A549 treated with Hydrocortisone at 1 μM for 4 hours (cell line): ENCODE measurements at places on chromosomes 2 and 18. TPM values are rescaled to one million over a fixed set of nuclear protein-coding genes. Genes with fewer than 3 reads are reported as not detected.

Gene LIMS1
- total RNA-seq: 42.9 to 67.5 TPM (median 60.8 TPM) in 5 replicates

Gene CNGA3
- 0.05 TPM in 1 of 5 replicates, not detected in the others for total RNA-seq

Gene CENPA
- total RNA-seq: 40.8 to 52.2 TPM (median 51.5 TPM) in 5 replicates

Gene ALPP
- total RNA-seq: 9.3 to 13.2 TPM (median 12.1 TPM) in 5 replicates

Gene DLGAP1
- 0.02 to 0.12 TPM (median 0.07 TPM) in 3 of 5 replicates, not detected in the others for total RNA-seq

Gene ZNF516
- total RNA-seq: 3.9 to 4.9 TPM (median 4.1 TPM) in 5 replicates

Gene IL36G
- total RNA-seq: not detected in 5 replicates

Gene TRIP12
- total RNA-seq: 72.8 to 137 TPM (median 89.5 TPM) in 5 replicates

Gene ANKRD62
- total RNA-seq: not detected in 5 replicates

Gene FER1L5
- total RNA-seq: 0.03 TPM in 1 of 5 replicates, not detected in the others

Gene RFTN2
- total RNA-seq: 0.02 TPM in 1 of 5 replicates, not detected in the others

Gene NTSR2
- 0.05 to 0.09 TPM in 2 of 5 replicates, not detected in the others for total RNA-seq

Gene SH3BP4
- total RNA-seq: 35.2 to 40.7 TPM (median 38.6 TPM) in 5 replicates

Gene CFAP53
- 0.10 to 0.38 TPM (median 0.30 TPM) in 5 replicates for total RNA-seq

Gene PRSS56
- 0.06 to 0.18 TPM (median 0.15 TPM) in 5 replicates for total RNA-seq

Gene C2orf66
- 0.06 to 0.07 TPM in 2 of 5 replicates, not detected in the others for total RNA-seq

Gene KRTCAP3
- 0.45 to 1.2 TPM (median 0.62 TPM) in 5 replicates for total RNA-seq

Gene ALK
- total RNA-seq: 0.02 TPM in 1 of 5 replicates, not detected in the others

Gene C2orf81
- 3.0 to 3.5 TPM (median 3.1 TPM) in 5 replicates for total RNA-seq

Gene THUMPD2
- 11.6 to 14.5 TPM (median 12.4 TPM) in 5 replicates for total RNA-seq

Gene RIT2
- not detected in 5 replicates for total RNA-seq

Gene TMEM18
- total RNA-seq: 32.8 to 43.9 TPM (median 43.0 TPM) in 5 replicates

Gene C2orf92
- total RNA-seq: 0.71 to 1.0 TPM (median 0.83 TPM) in 5 replicates

Gene TBR1
- 0.03 to 0.07 TPM (median 0.04 TPM) in 4 of 5 replicates, not detected in the other for total RNA-seq

Gene SERPINB5
- total RNA-seq: 0.13 to 0.45 TPM (median 0.17 TPM) in 5 replicates

Gene PSMA8
- total RNA-seq: not detected in 5 replicates

Gene EVA1A
- total RNA-seq: 8.0 to 10.3 TPM (median 8.4 TPM) in 5 replicates

Gene CRYGD
- total RNA-seq: not detected in 5 replicates

Gene POMC
- total RNA-seq: not detected in 5 replicates
